ENCODE measurements at places on chromosomes 6 and 20.

DNA sequence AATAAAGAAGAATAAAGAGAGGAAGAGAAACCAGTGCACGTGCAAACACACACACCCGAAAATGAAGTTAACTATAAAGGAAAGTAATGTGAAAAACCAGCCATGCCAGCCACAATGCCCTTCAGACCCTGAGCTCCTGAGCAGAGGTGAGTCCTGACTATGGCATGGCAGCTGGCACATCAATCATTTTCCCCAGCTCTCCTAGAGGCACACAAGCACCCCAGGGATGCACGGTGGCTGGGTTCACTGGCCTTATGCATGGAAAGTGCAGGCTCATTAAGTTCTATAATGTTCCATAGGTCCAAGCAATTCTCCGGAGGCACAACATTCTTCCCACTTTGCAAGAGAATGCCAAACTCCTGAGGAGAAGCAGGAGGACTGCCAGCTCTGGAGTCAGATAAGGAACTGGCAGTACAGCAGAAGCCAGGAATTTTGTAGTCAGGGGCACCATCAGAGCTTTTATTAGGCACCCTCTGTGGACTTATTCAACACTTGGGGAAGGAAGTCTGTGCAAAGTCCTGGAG lies 175.0 kb upstream of the PRDM1 start:
- DNase-seq, result no peak

DNA sequence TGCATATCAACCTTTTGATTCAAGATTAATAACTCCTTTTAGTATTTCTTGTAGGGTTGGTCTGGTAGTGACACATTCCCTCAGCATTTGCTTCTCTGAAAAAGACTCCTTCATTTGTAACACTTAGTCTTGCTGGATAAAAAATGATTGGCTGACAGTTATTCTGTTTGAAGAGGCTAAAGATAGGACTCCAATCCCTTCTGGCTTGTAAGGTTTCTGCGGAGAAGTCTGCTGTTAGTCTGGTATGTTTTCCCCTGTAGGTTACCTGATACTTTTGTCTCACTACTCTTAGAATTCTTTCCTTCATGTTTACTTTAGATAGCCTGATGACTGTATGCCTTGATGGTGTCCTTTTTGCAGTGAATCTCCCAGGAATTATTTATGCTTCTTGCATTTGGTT lies 96.0 kb downstream of the CARMIL1 start:
- no peak for DNase-seq

GRCh38 chr6:142846459-142846831 lies 98.5 kb downstream of the HIVEP2 start:
- no peak for DNase-seq

- no peak for DNase-seq
Measured at GRCh38 chr6:142009647-142010046, 123.1 kb upstream of the GJE1 start.

Data from stimulated activated CD8-positive, alpha-beta memory T cell treated with anti-CD3 and anti-CD28 coated beads, Interleukin-12 subunit alpha, Interleukin-12 subunit beta, amount 100 ng/mL, for 4 hours (primary cell).